ENCODE measurements at places on chromosomes 5 and 9.

DNA sequence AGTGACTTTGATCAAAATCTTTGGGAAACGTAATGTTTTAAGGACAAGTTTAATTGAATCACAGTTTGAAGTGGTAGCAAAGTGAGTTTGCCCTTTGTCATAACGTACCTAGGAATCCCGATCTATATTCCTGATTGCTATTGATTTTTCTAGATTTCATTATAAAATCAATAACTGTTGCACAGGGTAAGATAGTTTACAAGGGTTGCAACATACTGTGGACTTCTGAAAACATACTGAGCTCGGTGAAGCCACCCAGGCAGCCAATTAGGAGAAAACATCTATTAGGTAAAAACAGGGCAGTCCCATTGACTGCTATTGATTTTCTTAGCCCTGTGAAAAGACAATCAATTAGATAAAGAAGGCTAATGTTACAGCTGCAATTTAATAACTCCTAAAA lies 659.9 kb downstream of the ISL1 start:
- DNase-seq = no peak

- no peak for DNase-seq
These were observed 1.8 kb upstream of the INIP start for GRCh38 chr9:112719696-112720095.

GRCh38 chr9:35306283-35306682 lies 144.5 kb downstream of the UNC13B start:
- no peak for DNase-seq

GRCh38 chr9:86176468-86176867 lies 77.1 kb upstream of the GOLM1 start:
- DNase-seq = no peak

- no peak for DNase-seq
These were observed 48.6 kb upstream of the SLCO6A1 start for GRCh38 chr5:102547141-102548035.

DNA sequence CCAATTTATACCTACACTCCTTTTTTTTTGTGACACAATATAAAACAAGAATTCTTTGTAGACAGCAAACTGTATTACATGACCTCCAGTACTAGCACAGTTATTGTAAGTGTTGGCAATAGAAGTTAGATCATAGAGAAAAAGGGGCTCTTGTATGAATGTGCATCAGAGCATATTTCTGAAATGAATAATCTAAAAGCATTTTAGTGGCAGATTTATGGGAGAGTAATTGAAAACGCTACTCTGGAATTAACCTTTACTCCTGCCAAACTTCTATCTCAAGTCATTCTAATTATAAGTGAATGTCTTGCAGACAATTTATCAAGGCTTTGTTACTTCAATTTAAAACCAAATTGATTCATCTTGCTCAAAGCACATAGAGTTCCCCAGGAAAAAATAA lies 968.1 kb downstream of the TAF11L14 start:
- DNase-seq = no peak

DNA sequence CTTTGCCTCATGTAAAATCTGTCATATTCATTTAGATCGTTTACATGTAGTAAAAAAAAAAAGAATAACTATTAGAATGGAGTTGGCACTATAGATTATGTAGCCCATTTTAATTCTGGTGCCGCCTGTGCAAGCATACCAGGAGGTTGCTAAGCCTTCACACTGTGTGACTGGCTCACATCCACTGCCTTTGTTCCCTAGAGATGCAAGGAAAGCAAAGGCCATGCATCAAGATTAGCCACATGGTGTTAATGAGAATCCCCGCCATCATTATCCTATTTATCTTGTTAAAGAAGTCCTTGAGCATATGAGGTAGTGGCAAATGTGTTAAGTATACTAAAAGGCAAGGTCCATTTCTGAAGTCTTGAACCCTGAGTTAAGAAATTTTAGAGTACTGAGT lies 279.6 kb downstream of the RFX3 start:
- no peak for DNase-seq

- no peak for DNase-seq
These were observed 1.6 kb upstream of the TXN start for GRCh38 chr9:110257956-110258355.

GRCh38 chr5:100623719-100624118 lies 88.5 kb downstream of the FAM174A start:
- no peak for DNase-seq

- no peak for DNase-seq
These were observed 616 bp upstream of the ENC1 start for GRCh38 chr5:74640954-74641734.

GRCh38 chr5:111853748-111854147 lies 96.8 kb upstream of the NREP start:
- DNase-seq = no peak

GRCh38 chr5:124446120-124446519 lies 300.3 kb downstream of the ZNF608 start:
- no peak for DNase-seq

GRCh38 chr9:35705836-35706430 lies 16.2 kb upstream of the TPM2 start:
- no peak for DNase-seq

DNA sequence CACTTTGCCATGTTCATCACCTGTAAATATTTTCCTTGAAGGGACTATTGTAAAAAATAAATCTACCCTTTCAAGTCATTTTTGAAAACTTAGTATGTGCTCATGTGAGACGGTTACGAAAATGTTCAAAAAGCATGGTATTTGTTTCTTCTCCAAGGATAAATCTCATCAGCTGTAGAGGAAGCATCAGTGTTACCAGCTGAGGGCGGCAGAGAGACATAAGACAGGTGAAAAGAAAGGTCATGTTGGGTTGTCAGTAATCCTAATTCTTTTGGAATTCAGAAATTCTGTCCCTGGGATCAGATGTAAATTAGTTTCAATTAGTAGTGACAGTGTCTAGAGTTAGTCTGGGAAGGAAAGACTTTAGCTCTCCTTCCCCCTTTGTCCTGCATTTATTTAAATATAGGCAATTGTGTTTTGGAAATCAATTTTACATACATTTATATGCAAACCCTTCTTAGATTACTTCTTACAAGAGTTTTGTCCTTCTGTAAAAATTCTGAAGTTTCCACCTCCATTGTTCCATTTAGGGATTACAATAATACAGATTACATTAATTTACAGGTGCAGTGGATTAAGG lies 791.9 kb upstream of the CDH6 start:
- no peak for DNase-seq

GRCh38 chr9:23723672-23724071 lies 102.4 kb downstream of the ELAVL2 start:
- DNase-seq = no peak

DNA sequence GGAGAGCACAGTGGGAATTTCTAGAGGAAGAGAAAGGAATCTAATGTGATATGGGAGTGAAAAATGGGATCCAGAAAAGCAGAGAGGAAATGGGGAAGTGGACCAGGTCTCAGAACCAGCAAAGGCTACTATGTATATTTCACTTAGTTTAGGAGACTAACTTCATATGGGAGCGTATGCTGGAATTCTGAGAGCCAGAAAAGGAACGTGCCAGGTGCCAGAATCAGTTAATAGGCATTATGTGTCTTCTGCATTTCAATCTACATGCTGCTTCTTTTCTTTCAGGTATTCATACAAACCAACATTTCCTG lies 28.5 kb upstream of the IFNA14 start:
- DNase-seq = no peak

- DNase-seq = no peak
These were observed 76.7 kb upstream of the SPOCK1 start for GRCh38 chr5:137575847-137576246.

DNA sequence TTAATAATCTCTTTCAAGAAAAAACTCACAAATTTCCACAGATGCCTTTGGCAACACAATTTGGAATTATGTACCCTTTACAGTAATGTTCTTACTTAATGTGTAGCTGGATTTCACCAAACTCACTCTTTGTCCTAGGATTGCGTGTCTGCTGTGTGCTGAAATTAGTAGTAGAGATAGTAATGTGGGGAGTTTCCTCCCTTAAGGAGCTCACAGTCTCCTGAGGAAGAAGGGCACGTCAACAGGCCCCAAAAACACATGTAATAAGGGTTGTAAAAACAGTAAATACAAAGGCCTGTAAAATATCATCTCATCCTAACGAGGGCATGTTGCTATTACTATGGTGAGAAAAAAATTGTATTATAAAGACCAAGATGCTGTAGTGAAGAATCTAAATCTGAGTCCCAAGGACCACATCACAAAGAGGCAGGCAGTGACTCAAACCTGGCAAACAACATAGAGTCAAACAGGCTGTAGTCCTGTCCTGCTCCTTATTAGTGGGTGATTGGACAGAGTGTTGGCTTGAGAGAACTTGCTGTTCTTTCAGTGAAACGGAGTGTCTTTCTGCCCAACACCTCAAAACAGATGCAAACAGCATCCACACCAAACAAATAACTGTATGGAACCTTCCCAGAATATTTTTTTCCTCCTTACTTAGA lies 83.2 kb upstream of the PAPPA start:
- no peak for DNase-seq

DNA sequence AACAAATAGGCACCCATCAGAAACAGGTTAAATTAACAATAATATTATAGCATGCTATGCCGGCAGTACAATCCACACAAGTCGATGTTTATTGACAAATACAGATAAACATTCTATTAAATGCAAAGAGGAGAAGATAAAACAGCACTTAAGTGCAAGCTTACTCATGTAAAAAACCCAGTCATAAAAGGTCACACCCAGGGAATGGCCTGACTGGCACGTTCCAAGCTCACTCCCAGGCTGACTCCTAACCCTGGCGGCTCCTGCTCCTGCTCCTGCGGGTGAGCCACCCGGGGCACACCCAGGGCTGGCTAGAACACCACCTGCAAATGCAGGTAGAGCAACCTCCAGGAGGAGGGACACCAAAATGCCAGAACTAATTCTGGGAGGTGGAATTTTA lies 66.9 kb downstream of the SEMA4D start:
- DNase-seq = no peak

- no peak for DNase-seq
These were observed 94.2 kb downstream of the FOXD1 start for GRCh38 chr5:73354406-73354805.

GRCh38 chr5:117455236-117456233 lies 880.9 kb upstream of the SEMA6A start:
- no peak for DNase-seq

DNA sequence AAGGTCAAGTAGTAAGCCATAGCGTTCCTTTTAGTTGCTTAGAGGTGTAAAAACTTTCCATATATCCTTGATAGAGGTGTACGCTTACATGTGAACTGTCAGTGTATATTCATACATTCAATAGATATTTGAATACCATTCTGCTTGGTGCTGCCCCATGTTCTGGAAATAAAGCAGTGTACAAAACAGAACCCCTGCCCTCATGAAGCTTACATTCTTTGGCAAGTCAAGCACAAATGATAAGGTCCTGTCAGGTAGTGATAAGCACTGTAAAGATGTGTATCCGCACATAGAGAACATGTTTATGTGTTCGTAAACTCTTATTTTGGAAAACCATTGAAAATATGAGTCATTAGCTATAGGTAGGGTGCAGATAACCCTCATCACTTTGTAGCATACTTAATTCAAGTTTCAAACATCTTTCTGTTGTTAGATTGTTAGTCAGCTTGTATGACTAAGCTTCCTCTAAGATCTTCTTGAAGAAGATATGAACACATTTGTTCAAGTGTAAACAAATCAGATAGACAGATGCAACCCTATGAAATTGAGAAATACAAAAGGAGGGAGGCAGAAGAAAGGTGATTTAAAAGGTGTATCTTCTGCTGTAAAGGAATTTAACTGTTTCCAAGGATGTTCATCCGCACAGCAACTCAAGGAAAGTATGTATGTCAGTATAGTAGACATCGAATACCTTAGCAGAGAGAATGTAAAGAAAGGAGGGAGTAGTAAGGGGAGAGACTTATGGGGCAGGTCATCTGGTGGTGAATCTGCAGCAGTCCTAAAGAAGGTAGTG lies 1.6 kb downstream of the GTF3C4 start:
- DNase-seq = no peak

- no peak for DNase-seq
These were observed 112.5 kb upstream of the LARP1 start for GRCh38 chr5:154642499-154643245.

DNA sequence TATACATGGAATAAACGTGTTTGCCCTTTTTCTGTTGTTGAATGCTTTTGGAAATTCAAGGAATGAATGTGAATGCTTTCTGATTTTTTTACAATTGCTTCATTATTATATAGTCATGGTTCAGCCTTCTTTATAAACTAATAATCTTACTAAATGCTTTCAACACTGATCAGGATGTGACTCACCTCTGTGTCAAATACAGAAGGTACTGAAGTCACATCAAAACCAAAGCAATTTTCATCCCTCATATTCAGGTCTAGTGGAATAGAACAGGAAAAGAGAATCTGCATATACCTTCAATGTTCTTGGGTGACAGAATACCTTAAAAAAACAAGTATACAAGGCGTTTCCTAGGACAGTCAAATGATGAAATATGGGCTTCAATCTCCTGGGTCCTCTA lies 170.7 kb downstream of the PDE4D start:
- DNase-seq = no peak

DNA sequence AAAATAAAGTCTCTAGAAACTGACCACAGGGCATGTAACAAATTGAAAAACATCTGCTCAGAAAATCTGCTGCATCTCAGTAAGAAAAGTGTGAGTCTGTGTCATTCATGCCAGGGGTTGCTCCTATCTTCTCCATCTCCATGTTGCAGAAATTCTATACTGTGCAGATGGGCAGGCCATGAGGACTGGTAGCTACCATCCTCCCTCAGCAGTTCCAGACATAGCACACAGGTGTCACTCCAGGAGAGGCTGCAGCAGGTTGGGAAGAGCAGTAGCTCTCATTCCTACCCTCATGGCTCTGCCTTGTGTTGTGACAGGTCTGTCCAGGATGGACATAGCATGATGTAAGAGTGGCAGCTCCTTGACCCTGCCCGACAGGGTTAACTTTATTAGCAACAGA lies 173.4 kb downstream of the NDUFS4 start:
- no peak for DNase-seq

DNA sequence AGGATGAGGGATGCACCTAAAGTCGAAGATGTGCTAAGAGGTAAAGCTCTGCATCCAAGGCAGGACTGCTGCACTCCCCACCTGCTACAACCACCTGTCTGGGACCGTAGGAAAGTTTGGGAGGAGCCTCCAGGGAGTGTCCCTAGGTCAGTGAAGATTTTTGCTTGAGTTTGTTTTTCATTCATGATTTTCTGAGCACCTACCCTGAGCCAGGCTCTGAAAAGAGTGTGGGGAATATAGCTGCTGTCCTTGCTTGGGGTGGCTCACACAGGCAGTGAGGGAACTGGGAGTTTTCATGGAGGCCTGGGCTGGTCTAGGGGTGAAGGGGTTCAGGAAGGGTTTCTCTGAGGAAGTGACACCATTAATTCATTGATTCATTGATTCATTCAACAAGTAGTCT lies 48.9 kb downstream of the SAR1B start:
- DNase-seq = no peak

DNA sequence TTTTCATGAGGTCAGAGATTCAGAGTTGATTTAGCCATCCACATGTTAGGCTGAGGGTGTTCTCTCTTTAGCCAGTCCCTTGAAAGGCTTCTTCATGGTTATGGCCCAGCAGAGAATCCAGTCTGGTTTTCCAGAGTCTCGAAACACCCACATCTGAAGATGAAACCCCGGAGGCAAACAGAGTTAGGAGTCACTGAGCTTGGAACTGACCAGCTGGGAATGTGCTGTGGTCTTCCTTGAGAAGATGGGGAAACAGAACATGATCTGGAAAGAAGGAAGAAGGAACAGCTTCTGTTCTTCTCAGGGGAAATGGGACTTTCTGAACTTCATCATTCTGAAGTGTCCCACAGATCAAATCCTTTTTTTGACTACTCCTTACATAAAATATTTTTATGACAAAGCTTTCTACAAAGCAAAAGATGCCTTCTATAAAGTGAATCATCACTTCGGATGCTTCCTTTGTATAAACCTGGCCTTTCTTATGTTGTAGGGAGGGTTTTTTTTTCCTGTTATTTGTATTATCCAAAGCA lies 45.4 kb downstream of the ZNF618 start:
- DNase-seq = no peak

All from stimulated activated CD4-positive, alpha-beta T cell treated with anti-CD3 and anti-CD28 coated beads, Interleukin-1b, Interleukin-23, amount 100 ng/mL, for 1 hour (primary cell).